ENCODE measurements at places on chromosomes 16 and 17.

- DNase-seq, result no peak
Measured at GRCh38 chr16:58345574-58346354, 46.5 kb upstream of the GINS3 start.

DNA sequence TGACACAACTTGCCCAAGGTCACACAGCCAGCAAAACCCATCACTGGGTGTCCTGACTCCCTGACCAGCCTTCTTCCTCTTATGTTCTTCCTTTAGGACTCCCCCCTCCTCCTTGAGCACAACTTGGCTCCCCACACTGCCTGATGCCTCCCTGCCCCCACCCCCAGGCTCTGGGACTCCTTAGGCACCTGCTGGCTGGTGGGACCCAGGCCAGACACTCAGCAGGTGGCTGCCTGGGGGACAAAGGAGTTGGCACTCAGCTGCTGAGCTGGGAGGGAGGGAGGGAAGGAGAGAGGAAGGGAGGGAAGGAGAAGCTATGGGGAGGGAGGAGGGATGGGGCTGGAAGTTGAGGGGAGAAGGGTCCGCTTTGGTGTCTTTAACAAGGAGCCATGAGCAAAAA is 8.0 kb downstream of the SEZ6 start:
- DNase-seq, result no peak

DNA sequence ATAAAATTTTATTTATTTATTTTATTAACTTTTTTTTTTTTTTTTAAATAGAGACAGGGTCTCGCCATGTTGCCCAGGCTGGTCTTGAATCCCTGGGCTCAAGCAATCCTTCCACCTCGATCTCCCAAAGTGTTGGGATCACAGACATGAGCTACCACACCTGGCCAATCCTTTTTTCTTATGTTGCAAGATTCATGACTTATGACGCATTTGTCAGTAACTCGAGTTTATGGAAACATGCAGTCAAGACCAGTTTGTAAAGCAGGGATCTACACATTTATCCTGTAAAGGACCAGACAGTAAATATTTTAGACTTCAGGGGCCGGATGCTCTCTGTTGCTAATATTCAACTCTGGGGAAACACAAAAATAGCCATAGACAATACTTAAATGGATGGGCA is 9.4 kb upstream of the MAP2K6 start:
- no peak for DNase-seq

DNA sequence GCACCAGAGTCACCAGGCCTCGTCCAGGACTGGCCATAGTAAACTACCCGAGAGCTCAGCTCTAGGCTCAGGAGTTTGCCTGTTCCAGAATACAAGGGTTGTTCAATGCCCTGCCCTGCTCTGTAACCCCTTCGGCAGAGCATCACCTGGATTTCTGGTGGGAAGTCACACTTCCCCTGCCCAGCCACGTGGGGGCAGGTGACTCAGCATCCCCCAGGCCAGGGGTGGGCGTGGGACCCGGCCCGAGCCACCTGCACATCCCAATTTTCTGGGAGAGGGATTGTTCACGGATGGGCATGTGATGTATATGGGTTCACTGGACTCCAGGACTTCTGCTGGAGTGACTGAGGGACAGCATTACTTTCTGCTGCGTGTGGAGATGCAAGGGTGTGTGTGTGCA is 25.8 kb downstream of the COX4I1 start:
- DNase-seq, result no peak

- DNase-seq, result no peak
Measured at GRCh38 chr16:802461-802860, 1.9 kb upstream of the GNG13 start.

Measured in activated CD4-positive, CD25-positive, alpha-beta regulatory T cell (primary cell).